Right atrium auricular region (tissue), 2 donors: ENCODE measurements at places on chromosomes 12 and 14. TPM values are rescaled to one million over a fixed set of nuclear protein-coding genes. Genes with fewer than 3 reads are reported as not detected.

DNA sequence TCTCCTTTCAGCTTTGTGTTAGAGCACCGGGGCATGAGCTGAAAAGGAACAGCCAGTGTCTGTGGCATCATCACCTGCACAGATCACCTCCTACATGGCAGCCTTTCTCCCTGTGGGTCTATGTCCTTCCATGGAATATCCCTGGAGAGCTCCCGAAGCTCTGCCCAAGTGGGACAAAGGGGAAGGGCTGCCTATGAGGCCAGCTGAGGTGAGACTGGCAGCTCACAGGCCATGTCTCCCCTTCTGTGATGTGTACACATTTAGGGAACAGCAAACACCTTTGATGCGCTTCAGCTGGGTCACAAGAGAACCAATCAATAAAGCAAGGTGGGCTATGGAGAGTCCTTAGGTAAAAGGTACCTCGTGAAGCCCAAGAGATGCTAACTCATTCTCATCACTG lies 4.1 kb downstream of the PROX2 start:
- DNase-seq, result no peak

DNA sequence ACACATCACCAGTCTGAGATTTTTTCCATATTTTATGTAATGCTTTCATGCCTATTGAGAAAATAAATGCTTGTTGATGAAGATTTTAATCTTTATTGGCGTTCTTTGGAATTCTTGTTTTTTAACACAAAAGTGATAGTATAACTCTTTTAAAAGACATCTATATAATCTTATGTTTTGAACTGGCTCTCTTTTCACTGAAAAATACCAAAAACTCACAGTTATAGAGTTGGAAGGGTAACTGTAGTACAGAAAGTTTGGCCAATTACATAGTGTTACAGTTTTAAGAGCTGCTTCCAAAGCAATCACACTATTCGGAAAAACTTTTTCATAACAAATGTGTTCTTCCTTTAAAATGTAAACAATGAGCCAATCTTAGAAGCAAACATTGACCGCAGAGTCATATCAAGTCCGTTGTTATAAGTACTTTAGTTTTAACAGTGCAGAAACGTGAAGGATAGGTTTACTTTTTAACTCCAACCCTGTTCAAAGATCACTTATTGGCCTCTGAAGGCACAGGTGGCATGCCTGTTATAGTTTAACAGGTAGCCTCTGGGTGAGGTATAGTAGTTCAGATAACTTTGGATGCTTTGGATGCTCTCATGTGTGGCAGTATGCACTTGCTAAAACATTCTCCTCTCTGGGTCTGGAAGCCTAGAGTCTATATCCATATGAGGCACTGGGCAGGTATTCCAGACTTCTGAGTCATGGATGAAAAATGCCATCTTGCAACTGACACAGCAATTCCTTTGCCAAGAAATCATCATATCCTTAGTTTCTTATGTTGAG lies 12.1 kb upstream of the NTN4 start:
- DNase-seq, result no peak

DNA sequence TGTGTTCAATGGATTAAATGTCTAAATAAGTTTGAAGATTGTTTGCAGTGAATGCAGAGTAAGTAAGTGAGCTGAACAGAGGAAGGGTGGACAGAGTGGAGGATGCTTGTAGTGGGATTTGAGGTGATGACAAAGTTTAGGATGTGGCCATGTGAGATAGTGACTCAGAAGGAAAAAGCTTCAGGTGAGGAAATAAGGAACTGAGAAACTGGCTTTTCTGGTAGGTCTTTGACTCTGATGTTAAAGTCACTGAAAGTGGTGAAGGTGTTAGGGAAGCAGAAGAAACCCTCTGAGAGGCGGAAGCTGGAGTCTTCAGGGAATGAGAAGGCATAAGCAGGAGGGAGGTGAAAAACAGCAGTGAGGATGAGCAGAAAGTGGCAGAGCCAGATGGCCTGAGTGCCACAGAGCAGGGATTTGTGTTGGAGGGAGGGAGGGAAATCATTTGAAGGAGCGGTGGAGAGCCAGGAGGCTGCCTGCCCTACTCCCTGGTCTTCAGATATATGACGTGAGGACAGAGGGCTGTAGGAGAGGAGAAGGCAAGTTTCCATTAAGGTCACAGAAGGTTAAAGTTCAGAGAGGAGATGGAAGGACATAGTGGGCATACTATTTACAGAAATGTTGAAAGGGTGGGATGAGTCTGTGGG lies 24.8 kb downstream of the RGS6 start:
- DNase-seq, result no peak

DNA sequence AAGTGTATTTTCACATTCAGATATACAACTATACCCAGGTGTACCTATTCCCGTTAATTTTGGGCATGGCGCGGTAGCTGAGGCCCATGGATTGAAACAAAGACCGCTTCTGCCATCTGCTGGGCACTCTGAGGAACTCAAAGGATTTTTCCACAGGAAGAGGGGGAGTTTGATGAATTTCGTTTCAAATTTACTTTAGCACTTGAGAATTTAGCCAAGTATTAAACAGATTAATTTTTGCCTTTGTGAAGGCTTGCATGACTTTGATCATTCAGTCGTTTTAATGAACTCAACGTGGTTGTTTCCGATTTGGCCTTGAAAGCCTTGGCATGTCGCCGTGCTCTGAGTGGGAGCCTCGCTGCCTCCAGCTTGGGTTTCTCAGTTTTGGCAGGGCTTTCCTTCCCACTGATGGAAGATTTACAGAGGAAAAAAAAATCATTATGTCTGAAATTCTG lies 153.2 kb upstream of the DDHD1 start:
- DNase-seq, result no peak

DNA sequence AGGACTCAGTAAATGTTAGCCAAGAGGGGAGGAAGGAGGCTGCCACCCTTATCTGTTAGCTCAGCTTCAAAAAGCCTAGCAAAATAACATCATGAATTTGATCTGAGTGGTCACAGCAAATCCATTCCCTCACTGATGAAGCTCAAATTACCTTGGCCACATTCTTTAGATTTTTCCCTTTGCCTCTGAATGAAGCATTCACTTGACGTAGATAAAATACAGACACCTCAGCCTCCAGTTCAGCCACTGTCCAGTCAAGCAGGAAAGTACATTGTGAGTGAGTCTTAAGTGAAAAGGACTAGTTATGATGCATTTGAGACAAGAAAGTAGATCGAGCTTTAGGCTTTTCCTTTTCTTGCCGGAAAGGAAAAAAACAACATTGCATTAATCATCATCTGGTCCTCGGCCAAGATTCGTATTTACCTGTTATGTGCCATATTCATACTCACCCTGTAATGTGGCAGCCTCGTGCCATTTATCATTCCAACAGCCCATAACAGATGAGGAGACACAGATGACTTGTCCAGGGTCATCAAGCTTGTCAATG lies 146.5 kb downstream of the ETV6 start:
- no peak for DNase-seq

DNA sequence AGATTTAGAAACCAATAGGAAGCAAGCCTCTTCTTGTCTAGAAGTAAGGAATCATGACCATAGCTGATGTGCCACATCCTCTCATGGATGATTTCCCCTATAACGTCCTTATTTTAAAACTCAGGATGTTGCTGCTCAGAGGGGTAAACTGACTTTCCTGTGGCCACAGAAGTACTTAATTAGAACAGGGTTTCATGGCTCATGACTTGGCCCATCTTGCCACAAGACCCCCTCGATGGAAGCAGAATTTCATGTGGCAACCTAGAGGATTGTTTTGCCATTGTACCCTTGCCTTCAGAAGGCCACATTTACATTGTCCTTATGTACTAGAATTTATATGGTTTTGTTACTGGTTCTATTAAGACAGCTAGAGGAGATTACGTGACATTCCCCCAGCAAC lies 173.5 kb upstream of the PELI2 start:
- no peak for DNase-seq

DNA sequence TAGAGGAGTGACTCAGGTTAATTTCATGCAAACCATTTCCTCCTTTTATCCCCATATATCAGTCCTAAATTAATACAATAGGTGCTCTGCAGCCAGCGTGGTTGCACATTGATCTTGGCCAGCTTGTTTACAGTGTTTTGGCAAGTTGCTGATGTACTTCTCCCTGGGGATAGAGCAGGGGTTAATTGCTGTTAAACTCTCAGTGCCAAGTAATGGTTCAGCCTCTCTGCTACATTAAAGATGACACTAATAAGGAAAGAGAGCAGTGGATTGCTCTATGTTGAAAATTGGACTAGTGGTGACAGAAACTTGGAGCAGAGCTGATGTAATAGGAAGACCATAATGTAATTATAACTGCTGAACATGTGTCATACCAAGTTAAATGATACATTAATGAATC lies 717.5 kb downstream of the RERGL start:
- DNase-seq, result no peak

DNA sequence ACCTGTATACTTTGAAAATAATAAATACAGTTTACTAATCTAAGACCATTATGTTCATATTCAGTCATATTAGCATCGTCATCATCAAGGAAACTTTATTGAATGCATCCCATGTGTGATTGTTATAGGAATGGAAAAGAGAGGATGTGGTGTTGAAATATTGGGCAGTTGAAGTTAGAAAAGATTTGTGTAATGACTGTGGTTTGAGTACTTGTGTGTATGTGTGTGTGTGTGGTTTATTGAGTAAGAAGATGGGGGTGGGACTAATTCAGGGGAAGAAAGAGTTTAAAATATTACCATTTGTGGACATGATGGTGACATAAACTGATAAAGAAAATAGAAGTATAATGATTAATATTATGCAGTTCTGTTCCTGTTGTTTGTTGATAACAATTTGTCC lies 238.7 kb upstream of the SEL1L start:
- no peak for DNase-seq

GRCh38 chr12:107990325-107990724 lies 138.8 kb upstream of the WSCD2 start:
- no peak for DNase-seq

DNA sequence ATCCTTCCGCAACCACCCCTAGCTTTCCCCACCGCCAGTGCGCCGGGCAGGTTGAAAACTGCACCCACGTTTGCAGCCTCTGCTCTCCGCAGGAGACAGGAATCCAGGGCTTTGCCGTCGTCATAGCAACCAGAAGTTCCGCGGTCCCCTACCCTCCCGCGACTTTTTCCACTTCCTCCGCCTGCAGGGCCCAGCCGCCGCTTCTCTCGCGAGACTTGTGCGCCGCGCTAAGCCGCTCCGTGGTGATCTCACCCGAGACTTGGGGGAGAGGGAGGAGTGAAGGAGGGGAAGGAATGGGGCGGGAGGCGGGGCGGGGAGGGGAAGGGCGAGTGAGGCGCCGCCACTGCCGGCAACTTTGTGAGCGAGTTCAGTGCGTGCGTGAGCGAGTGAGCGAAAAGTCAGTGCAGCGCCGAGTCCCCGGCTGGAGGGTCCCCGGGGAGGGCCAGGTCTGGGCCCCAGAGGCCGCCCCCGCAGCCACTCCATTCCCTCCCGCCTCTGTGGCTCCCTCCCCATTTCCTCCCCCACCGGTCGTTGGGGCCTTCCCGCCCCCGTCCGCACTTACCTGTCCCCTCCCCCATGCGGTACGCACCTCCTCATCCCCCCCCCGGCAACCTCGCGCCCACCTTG lies 413.0 kb downstream of the PCNX1 start:
- peak; percentile 97 for DNase-seq

DNA sequence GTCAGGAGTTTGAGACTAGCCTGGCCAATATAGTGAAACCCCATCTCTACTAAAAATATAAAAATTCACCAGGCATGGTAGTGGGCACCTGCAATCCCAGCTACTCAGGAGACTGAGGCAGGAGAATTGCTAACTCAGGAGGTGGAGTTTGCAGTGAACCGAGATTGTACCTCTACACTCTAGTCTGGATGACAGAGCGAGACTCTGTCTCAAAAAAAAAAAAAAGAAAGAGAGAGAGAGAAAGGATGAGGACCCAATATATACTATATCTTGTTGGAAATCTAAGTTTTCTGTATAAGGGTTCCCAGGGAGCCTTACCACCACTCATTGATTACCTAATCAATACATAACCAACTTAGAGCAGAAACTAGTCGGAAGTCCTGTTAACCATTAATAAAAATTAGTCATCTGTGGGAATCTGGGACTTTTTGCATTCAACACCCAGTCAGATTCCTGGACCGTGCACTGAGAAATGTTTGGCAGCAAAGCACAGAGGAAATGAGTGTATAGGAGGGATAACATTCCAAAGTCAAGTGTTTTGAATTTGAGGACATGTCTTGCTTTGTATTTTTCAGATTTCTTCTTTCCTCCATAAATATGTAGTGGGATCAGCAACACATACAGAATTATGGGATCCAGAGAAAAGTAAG lies 44.8 kb upstream of the NR2C1 start:
- DNase-seq, result no peak

- no peak for DNase-seq
These were observed 429 bp upstream of the PLEKHA5 start for GRCh38 chr12:19129122-19129485.

DNA sequence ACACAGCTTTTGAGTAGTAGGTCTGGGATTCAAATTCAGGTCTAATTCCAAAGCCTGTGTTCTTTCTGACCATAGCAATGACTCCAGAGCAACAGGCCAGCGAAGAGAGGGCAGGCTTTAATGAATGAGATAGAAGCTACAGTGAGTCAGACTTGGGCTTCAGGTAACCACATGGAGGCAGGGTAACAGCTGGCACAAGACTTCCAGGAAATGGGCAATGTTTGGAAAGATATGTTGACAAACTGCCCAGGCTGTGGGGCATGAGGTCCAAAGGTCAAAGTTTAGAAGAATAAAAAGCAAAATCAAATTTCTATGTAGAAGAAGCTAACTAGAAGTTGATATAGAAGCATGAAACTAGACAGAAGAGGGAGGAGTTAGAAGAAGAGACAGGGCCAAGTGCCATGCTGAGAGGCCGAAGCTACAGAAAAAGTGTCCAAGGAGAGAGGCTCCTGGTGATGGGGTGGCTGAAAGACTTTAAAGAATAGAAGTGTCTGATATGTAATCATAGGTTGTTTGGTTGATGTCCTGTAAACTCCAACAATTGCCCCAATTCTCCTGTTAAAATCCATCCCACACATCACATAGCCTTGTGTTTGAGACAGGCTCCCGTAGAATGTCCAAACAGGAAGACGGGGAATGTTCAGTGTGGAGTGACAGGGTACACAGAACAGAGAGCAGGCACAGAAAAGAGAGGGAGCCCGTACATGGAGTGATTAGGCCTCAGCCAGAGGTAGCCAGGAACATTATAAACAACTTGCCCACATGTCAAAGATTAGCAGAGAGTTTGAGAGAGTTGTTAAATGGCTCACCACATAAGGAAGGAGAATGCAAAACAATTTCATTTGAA lies 384.7 kb downstream of the CCDC91 start:
- DNase-seq, result no peak

GRCh38 chr12:94308612-94309011 lies 151.1 kb downstream of the CEP83 start:
- no peak for DNase-seq

The CTDSP2 gene
- 105 TPM for total RNA-seq

The KRT75 gene
- not detected for total RNA-seq

The HOXC11 gene
- total RNA-seq, result not detected

The ZNF10 gene
- total RNA-seq, result 6.8 TPM

The SPIC gene
- total RNA-seq, result not detected

The OR4K13 gene
- total RNA-seq, result not detected

The PROX2 gene
- not detected for total RNA-seq

The KLRC1 gene
- total RNA-seq, result 0.24 TPM
